ENCODE measurements at places on chromosomes 2 and 18.

DNA sequence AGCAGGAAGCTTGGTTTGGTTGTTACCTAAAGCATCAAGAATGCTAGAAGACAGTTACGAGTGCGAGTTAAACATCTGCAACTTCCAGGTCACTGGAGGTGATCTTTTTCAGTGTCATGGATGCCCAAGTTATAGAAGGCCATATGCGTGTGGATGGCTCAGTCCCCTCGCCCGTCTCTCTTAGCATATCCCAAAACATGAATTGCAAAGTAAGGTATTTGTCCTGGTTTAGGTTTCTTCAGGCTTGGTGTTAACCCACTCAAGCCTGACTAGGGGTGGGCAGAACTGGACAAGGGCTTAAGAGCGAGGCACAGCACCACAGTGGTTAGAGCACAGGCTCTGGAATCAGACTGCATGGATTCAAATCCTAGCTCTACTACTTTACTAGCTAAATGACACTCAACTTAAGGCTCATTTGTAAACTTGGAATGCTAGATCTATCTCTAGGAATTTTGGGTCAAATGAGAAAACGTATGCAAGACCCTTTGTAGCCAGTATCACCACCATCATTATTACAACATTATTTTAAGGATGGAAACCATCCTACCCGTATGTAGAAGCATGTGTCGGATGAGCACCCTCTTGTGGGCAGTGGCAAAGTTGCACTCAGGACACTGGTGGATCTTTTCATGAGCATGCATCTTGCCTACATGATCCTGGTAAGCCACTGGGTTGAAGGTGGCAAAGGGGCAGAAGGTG is 11.2 kb downstream of the ZNF142 start:
- DNase-seq: peak; percentile 11

DNA sequence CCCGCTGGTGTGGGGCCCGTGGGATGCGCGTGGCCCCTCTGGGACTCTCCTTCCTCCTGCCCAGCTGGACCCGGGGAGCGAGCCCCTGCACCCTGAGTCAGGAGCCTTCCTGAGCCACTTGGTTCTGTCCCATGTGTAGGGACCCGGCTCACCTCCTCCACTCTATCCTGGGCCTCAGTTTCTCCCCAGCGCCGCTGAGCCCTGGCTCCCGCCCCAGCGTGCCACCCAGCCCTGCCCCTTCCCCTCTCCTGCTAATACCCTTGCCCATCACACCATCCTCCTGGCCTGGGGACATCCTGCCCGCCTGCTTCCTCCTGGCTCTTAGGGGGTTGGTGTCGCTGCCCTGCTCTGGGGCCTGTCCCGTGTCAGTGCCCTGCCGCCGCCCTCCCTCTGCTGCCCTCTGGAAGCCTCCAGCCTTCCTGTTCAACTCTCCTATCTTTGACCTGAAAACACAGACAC is 24.8 kb downstream of the GPC1 start:
- DNase-seq: no peak

DNA sequence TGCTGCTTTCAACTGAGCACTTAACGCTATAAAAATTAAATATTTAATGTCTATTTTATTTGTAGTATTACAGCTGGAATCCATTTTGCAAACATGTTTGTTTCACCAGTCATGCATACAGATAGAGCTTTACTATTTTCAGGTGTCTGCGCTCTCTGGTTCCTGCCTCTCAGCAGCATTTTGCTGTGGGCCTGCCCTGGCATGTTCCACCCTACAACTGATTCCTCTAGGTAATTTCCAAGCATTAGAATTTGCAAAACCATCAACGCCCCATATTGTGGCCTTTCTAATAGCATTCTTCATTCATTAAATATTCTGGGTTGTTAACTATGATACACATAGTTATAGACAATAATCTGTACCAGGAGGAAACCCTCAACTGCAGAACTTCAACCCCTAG is 266.4 kb upstream of the DLGAP1 start:
- no peak for DNase-seq

DNA sequence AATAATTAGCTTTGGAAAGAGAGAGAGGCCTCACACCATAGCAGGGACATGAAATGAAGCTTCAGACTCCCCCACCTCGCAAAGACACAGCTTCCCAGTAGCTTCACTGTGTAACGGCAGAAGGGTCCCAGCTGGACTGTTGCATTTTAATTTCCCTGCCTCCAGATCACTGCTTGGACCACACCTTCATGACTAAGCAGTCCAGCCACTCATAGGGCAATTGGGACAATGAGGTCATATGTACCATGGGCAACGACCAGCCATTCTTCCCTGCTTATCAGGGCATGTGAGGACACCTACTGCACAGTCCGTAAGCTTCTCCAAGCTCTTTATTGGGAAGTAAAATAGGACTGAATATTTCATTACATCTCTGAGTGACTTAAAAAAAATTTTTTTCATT is 183.0 kb downstream of the MREG start:
- no peak for DNase-seq

GRCh38 chr2:223969315-223969714 is 12.1 kb downstream of the MRPL44 start:
- no peak for DNase-seq

DNA sequence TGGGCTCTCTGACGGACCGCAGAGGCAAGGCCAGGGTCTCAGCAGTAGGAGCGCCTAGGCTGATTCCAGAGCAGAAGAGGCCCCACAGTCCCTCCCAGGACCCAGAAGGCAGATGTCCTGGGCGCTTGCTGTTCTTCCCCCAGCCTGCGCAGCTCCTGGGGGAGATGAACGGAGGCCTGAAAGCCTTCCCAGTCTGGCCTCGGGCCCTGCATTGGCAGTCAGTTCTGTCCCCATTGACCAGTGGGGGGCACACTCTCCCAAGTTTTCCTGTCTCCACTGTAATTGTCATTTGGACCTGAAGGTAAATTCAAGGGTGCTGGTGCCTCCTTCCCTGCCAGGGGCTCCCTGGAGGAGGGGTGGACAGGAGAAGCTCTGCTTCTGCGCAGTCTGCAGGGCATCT is 345.7 kb downstream of the CYP26B1 start:
- DNase-seq: no peak

- no peak for DNase-seq
Measured at GRCh38 chr2:75619956-75620740, 26.4 kb upstream of the MRPL19 start.

DNA sequence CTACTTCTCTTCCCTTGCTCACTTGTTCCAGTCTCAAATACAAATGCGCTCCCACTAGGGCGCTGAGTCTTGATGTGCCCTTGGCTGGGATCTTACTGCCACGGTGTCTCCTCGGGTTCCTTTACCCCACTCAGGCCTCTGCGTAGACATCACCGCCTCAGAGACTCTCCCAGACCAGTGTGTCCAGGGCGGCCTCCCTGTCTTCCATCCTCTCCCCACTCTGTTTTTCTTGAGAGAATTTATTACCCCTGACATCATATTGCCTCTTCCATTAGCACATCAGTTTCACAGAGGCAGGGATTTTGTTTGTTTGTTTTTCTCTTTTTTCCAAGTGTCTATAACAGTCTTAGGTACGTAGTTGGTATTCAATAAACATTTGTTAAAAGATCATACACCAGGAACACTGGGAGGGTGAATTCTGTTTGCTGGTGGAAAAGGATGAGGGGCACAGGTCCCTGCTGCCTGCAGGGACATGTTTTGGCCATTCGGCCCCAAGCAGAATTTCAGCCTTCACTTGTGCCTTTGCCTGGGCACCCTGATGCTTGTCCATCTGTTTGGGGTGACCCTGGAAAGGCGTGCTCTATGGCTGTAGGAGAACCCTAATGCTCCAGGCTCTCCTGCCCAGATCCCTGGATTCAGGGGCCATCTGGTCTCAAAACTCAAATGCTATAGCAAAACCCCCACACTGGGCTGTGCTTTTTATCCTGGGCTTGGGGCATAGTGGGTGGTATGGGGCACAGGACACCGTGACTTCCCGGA is 55.0 kb downstream of the RPL37A start:
- DNase-seq: no peak

DNA sequence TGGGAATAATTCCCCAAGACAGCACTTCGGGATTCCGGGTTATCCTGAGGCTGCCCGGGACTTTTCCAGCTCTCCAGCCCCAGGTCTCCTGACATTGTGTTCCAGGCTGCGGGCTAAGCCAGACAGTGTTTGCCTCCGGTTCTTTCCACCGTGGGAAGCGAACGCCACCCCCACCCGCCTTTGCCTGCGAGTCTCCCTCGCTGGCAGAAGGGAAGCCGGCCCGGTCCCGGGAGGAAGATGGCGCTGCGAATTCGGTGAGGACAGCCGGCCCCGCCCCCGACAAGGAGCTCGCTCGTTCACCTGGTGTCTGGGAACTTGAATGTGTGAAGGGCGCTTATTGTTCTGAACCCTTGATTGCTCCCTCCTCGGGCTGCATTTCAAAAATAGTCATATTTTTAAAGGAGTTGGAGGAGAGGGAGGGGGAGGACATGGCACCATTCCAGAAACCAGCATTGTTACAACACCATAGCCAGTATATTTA is 2.9 kb downstream of the LRATD1 start:
- DNase-seq: no peak

- no peak for DNase-seq
Measured at GRCh38 chr2:39937621-39938020, 158.6 kb upstream of the THUMPD2 start.

GRCh38 chr2:216657980-216658379 is 24.8 kb downstream of the IGFBP2 start:
- DNase-seq: no peak

- no peak for DNase-seq
Measured at GRCh38 chr2:207483477-207483876, 46.3 kb upstream of the CREB1 start.

DNA sequence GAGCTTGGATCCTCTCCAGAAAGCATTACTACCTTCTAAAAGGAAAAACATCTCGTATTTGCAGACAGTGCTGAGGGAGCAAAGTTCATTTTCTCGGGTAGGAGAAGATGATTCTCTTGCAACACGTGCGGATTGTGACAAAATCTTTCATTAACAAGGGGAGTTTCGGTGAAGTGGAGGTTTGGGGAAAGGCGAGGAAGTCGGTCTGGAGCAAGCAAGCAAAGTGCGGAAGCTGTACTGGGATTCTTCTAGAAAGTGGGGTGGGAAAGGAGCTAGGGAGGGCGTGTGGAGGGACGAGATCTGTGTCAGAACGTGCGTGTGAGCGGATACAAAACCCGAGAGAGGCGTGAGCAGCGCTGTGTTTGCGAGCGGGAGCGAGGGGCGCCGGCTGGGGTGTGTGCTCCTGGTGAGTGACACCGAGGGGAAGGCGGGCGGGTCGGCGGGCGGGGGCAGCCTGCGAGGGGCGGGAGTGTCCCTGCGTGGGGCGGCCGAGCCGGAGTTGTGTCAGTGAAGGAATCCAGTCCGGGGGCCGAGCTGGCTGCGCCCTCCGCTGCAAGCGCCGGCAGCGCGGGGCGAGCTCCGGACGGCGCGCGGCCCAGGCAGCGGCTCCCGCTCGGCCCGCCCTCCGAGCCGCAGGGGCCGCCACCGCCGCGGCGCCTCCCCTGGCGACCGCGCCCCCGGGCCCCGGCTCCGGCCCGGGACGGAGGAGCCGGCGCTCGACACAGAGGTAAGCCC is at the start of gene SPATS2L:
Gene SPATS2L, plus strand, starts transcription at position 498 of the 735 bp plus-strand sequence. CDS start 82,552 bp downstream, outside the sequence.
- peak; percentile 13 for DNase-seq

DNA sequence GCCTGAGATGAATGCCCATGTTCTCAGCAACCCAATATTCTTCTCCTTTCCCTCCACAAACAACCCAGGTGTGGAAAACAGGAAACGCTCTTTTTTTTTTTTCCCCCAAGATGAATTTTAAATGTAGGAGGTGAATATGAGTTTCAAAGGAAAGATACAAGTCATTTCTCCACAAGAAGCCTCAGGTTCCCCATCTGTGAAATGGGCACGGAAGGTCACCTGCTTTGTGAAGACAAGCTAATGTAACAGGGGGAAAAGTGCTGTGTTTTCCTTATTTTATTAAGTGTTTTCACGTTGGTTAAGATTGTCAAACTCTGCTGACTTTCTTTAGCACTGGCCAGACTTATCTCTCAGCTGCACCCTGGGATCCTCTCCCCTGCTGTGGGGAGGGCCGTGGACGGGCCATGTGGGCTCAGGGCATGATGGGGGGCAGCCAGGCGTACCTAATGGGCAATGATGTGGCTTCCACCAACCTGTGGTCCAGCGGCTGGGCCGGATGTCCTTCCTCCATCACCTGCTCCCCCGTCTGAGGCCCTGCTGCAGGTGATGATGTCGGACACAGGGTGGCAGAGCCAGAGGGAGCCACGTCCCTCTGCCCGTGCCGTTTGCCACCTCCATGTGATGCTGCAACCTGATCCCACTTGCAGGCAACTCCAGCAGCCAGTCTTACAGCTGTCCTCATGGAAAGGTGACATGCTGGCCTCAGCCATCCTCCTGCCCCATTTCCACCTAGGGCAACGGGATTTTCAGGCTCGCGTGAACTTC is 130.0 kb upstream of the PXDN start:
- DNase-seq: no peak

- no peak for DNase-seq
Measured at GRCh38 chr2:69589973-69590652, 53.4 kb downstream of the AAK1 start.

DNA sequence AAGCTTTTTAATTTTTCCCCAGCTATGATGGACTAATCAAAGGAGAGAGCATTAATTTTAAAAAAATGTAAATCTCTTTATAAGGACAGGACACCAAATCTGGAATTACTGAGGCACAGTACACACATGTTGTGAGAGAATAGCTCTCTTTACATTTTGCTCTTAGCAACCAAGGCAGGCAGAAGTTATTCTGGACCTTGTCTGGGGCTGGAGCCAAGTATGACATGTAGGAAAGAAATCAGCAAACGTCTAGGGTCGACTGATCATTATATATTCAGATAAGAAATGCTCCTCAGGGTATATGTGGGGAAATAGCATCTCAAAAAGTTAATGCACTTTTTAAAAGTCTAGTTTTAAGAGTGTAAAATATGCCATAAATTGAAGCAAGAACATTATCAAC is 1330.0 kb upstream of the CELF4 start:
- no peak for DNase-seq

GRCh38 chr2:138032334-138032733 is 68.1 kb downstream of the HNMT start:
- no peak for DNase-seq

- DNase-seq: no peak
Measured at GRCh38 chr18:22871809-22872525, 61.2 kb upstream of the RBBP8 start.

GRCh38 chr2:3292416-3292815 is 85.2 kb downstream of the EIPR1 start:
- DNase-seq: no peak

DNA sequence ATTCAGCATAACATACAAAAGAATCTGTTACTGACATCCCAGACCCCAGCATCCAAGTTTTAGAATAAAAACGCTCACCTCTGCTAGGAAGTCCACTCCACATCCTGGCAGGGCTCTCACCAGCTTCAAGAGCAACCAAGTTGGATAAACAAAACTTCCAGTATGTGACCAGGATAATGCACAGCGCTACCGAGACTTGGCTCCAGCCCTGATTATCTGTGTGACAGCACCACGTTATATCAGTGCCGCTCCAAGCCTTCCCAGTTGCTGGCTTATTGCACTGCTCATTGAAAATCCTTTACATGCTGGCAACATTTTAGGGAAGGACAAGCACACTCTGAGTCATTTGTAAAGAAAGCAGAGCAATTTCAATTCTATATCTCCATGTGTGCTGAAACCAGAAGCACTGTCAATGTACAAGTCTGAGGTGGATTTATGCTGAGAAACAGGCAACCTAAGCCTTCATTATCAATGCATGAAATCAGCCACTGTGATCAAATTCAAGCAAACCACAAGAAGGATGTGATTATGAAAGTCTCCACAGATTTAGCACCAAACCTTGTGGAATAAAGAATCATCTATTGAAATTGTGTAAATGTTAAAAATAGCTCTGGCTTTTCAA is 115.7 kb downstream of the ZNF385B start:
- no peak for DNase-seq

- no peak for DNase-seq
Measured at GRCh38 chr2:71545572-71546274, 92.4 kb downstream of the DYSF start.

Data from activated T-helper 1 cell treated with anti-CD3 and anti-CD28 coated beads, Interleukin-2, amount 50 U/mL, for 16 hours (primary cell).